NCI-H1436 treated with DMSO at 0.1 percent for 48 hours (cell line): ENCODE measurements at places on chromosomes 1 and 21.

- no peak for DNase-seq
These were observed at the start of gene SLC37A1 for GRCh38 chr21:42513151-42513984. Gene SLC37A1 (plus strand): TSS chr21:42513852. CDS start chr21:42518455, 4,603 bp downstream.

DNA sequence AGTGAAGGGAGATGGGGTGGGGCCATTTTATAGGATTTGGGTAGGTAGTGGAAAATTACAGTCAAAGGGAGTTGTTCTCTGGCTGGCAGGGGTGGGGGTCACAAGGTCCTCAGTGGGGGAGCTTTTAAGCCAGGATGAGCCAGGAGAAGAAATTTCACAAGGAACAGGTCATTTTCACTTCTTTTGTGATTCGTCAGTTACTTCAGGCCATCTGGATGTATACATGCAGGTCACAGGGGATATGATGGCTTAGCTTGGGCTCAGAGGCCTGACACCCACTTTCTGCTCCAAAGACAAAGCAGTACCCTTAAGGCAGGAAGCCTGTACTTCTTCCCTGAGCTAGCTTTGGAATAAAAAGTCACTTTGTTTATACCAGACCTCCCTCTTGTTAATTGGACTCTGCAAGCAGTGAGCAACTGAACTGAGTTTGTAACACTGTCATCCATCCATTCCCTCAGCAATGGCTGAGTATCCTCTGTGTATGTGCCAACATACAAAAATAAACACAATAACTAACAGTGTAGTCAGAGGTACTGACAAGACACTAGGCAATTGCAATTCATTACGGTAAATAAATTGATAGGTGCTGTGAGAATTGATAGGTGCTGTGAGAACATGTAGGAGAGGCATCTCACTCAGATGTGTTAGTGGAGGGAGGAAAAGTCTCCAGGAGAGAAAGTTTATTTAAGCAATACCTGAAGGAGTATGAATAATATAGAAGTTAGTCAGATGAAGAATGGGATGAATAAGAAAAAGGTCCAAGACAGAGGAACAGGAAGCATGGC is 14.7 kb upstream of the RGS2 start:
- no peak for DNase-seq

- no peak for DNase-seq
These were observed 476.9 kb upstream of the ADGRL2 start for GRCh38 chr1:81323862-81324261.

- no peak for DNase-seq
These were observed 123.9 kb downstream of the LHX4 start for GRCh38 chr1:180353945-180354344.

GRCh38 chr21:27693376-27693775 is 726.5 kb upstream of the ADAMTS5 start:
- no peak for DNase-seq

- no peak for DNase-seq
These were observed 138.9 kb upstream of the DMRTA2 start for GRCh38 chr1:50562106-50562505.
